Hematopoietic multipotent progenitor cell (in vitro differentiated cells): ENCODE measurements at places on chromosomes 2 and 18.

DNA sequence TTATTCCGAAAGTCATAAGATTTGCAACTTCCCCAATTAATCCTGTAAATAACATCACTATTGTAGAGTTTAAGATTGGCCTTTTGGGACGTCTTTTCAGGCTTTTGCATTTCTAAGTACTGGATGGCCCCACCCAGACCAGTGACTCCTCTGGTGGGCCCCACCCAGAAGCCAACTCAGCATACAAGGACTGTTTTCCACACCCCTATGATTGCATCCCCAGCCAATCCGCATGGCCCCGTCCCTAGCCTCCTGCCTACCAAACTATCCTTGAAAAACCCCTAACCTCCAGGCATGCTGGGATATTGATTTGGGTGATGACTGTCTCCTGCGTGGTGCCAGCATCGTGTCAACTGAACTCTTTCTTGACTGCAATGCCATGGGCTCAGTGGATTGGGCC, 24.5 kb upstream of the TGIF1 start:
- no peak for DNase-seq

DNA sequence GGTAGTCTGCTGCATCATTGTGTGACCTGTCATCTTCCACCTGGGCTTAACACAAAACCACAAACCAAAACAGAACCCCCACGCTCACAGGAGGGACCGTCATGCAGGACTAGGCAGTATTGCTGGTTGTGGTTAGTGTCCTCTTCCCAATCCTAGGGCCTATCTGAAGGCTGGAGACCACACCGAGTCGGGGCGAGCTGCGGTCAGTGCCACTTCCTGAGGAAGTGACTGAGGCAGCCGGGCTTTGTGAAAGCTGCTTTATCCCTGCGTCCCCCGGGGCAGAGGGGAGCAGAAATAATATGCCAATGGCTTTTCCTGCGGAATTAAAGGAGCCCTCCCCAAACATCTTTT, 22.9 kb downstream of the ZNF532 start:
- peak; percentile 80 for DNase-seq

DNA sequence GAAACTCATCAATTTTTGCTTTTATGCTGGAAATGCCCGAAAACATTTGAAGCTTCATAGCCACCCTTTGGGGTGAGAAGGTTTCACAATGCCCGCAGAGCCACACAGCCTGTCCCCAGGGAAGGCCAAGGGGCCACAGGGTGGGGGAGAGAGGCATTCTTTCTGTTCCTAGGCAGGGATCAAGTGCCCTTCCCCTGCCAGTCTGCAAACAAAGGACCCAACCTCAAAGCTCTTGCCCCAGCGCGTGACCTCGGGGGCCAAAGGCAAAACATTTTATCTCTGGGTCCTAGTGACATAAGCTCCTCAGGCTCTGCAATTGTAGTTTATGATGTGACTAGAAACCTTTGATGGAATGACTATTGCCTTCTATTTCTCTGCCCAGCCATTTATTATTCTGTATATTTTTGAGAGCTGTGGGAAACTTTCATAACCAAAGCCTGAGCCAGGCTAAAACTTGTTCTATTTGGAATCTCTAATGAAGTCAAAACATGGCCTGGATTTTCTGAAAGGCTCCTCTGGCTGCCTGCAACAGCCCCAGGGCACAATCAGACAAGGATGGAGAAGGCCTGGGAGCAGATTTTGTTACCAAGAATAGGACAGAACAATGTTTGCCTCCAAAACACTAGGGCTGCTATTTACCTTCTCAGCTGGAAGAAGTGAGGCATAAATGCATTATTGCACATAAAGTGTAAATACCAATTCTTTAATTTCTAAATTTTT, 137.2 kb upstream of the KCTD1 start:
- no peak for DNase-seq

DNA sequence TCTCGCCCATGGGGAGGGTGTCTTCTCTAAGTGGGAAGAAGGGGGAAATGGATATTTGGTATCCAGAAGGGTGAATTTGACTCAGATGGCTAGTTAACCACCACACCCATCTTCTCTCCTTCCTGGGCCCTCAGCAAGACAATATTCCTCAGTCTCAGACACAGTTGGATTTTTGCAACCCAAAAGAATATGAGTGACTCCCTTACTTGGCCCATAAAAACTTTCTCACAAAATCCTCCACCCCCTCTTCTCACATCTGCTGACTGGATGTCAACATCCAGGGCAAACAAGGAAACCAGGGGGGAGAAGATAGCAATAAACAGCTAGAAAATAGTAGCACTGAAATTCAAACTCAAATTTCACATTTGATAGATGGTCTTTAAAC, 35.3 kb upstream of the GCC2 start:
- DNase-seq = no peak

- peak; percentile 39 for DNase-seq
These were observed 24.3 kb upstream of the STPG4 start for GRCh38 chr2:47179388-47179787.

DNA sequence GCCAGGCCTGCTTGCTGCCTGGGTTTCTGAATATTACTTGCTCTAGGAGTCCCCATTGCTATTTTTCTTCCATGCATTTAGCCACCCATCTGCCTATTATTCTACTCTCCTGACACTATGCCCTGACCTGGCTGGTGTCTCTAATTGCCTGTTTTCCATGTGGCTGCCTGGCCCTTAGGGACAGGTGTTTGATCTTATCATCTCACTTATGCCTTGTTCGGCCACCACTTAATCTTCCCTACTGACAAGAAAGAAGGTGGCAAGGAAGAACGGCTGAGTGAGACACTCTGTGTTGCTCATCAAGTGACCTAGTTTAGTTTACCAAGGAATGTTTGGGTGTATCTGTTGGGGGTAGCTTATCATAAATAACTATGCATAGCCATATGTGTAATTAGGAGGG, 50.4 kb upstream of the RAPH1 start:
- DNase-seq = no peak

DNA sequence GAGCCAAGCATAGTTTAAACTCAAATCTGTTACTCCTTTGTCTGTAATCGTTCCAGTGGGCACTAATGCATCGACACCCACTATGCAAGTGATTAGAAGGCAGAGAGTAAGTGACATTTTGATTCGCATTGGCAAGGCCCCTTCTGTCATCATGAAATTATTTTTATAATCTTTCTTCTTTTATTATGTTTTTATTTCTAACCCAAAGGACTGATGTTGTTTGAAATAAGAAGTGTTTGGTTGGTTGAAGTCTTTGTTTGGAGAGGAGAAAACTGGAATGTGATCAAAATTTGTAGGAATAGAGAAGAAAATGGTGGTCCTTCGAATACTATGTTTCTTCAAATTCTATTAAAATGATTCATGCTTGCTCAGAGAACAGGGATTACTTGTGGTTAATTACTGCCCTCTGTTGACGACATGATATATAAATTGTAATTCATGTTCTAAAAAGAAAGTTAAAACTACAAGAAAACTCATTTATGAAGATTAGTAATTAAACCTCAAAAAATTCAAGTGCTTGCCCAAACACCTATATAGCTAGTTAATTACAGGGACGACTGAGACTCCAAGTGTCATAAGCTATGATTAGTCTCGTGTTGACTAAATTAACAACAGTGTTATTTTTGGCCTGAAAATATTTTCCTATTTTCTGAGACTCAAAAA, 26.4 kb upstream of the TFPI start:
- DNase-seq = no peak

GRCh38 chr2:121969166-121969565, 213.7 kb downstream of the TSN start:
- DNase-seq = no peak

DNA sequence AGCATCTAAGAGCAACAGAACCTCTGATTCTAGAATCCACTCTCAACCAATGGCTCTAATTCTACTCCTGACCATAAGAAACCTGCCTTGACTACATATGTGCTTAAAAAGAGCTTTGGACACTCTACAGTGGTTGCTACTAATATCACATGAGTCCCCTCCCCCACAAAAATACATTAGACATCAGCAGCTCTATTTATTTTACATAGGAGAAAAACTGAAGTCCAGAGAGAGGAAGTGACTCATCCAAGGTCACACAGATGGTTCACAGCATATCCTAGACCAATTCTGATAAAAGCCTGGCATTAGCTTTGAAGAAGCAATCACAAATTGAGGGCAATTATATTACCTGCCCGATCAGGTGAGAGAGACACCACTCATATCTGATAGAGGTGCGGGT, 49.8 kb downstream of the ALK start:
- no peak for DNase-seq

DNA sequence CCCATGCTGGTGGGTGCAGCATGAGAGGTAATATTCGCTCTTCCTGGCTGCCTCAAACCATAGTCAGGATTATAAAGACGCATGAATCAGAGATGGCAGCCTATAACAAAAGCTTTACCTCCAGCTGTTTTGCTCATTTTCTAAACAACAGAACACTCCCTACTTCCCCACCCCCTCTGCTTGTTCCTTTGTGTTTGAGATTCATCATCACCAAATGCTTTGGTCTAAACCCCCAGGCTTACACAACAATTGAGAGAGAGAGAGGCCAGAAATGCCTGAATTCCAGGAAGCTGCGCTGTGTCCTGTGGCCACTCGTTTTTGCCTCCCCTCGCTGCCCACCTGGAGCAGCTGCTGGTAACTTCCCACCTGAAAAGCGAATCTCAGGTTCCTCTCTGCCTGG, 78.8 kb upstream of the CAPN13 start:
- DNase-seq = no peak

GRCh38 chr2:45984366-45984765, 312.8 kb upstream of the EPAS1 start:
- DNase-seq = no peak

DNA sequence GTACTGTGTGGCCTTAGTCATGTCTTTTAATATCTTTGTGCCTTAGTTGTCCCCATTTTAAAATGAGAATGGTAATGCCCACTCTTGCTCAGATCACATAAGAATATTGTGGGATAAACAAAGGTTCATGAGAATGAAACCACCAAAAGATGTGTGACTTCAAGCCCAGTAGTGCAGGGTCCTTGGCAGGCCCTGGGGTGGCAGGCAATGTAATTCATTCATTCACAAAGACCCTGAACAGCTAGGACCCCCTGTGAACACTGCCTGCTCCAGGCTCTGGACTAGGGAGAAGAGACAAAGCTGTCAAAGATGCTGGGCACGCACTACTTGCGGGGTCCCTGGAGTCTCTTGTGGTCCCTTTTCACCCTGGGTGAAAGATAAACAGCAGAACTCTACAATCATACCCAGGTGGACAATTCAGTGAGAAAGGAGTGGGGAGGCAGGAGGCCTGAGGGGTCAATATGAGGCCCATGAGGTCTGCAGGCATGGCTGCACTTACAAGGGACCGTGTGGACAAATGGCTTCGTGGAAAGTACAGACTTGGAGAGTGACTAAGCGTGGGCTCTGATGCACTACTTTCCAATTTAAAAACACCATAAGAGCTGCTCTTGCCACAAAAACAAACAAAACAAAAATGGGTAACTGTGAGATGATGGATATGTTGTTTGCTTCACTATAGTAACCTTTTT, 136.1 kb downstream of the SMAD7 start:
- no peak for DNase-seq

GRCh38 chr2:99691926-99692325, 202.1 kb upstream of the REV1 start:
- DNase-seq = no peak

GRCh38 chr2:237708491-237708890, 81.1 kb downstream of the LRRFIP1 start:
- DNase-seq = no peak

- no peak for DNase-seq
These were observed 23.2 kb downstream of the PRKD3 start for GRCh38 chr2:37301408-37301807.

DNA sequence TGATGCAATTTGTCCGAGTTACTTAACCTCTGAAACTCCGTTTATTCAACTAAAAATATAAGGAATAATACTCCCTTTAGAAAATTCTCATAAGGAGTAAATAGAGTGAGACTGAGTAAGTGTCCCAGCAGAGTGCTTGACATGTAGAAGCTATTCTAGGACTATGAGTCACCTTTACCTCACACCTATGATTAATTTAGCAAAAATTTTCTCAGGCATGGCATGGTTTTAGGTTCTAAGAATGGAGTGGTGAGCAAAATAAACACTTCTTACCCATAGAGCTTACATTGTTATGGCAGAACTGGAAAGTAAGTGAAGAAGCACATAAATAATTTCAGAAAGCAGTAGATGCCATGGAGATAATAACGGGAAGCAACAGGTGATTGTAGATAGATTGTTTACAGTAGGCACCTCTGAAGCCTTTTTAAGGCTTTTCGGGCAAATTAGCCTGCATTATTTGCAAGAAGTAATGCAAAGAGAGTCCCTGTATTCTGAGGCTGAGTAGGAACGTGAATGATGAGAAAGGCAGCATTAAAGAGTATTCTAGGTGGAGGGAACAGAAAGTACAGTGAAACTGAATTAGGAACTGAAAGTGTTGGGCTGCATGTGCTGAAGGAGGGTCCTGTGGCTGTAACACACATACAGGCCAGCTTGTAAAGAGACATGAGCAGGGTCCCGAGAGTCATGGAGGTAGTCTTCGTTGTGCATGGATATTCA, 209.2 kb downstream of the ZNF407 start:
- no peak for DNase-seq

DNA sequence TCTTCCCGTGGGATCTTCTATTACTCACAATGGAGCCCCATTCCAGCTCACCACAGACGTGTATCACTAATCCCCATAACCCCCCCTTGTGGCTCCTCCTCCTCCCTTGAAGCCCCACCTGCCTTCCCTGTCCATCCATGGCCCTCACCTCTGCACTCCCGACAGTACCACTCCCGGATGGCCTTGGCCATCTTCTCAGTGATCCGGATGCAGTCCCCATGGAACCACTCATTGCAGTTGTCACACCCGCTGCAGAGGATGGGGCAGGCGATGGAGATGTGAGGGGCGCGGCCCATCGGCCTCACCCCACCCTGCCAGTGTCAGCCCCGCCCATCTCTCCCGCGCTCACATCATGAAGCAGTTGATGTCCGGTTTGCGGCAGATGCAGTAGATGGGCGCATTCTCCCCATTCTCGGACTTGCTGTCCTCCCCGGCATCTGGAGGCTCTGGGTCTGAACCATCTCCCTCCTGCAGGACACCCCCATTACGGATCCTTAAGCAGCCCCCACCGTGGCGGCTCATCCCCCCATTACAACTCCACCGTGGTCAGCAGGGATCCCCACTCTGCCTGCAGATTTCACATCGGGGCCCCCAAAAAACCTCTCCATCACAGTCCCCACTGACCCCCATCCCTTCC, 983 bp downstream of the CXXC1 start:
- no peak for DNase-seq

DNA sequence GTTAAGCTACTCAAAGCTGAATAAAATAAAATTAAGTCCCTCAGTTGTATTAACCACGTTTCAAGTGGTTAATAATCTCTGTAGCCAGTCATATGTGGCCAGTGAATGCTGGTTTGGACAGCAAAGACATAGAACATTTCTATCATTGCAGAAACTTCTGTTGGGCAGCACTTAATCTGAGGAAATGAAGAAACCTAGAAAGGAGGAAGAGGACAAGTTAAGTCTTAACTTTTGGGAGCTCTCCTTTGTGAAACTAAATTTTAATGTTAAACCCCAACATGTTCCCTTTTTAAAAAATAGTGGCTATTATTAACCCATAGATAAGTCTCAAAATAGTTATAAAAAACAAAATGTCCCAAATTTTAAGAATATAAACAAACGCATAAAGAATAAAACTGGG, 421.3 kb downstream of the ARHGAP15 start:
- DNase-seq = no peak

- DNase-seq = no peak
These were observed 8.7 kb downstream of the OSBPL1A start for GRCh38 chr18:24388957-24389356.

GRCh38 chr2:203446071-203446481, 89.0 kb downstream of the RAPH1 start:
- peak; percentile 28 for DNase-seq
